Lower lobe of right lung (tissue), 2 donors: ENCODE measurements at places on chromosomes 5 and 9. TPM values are rescaled to one million over a fixed set of nuclear protein-coding genes. Genes with fewer than 3 reads are reported as not detected.
A peak's percentile ranks its signal among the peaks of the same experiment; 100 is the strongest.

TAF11L10 gene
- total RNA-seq, result not detected

LRRC14B gene
- total RNA-seq, result not detected

- DNase-seq, result no peak
These were observed 186.4 kb downstream of the MELK start for GRCh38 chr9:36759141-36759540.

IRX1 gene
- total RNA-seq, result 6.0 TPM

PRR16 gene
- total RNA-seq, result 0.95 TPM

DNA sequence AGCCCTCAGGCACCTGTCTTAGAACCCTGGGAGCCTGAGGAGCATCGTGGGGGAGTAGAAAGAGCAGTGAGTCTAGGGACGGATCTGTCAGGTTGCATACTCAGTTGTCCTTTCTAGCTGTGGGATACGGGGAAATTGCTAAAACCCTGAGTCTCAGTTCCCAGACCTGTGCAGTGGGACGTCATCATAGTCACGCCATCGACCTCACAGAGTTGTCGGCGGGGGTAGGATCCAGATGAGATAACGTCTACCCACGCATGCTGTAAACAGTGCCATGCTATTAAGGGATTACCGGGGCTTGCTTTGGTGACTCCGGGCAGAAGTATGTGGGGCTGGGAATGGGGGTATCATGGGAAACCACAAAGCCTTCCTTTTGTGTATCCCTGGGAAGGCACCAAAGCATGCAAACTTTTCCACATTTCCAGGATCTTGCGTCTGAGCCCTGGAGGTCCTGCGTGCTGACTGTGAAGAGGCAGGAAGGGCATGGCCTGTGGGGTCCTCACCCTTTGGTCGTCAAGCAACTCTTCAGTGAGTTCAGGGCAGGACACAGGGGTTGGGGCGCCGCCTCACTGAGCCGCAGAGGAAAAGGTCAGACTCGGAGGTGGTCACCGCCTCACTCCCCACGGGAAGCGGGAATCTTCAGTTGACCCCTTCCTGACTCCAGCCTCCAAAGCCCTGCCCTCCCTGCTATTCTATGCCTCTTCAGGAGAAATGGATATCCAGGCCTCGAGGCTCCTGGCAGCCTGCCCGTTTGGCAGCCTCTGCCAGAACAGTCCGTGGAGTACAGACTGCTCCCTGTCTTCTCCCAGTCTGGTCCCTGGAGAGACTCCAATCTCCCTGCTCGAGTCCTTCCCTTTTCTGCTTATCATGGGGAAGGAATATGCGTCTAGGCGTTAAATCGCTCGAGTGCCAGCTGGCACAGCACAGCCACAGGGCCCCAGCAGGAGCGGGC lies 186.8 kb upstream of the KLF9 start:
- peak; percentile 86 for DNase-seq
